Posterior cingulate gyrus (tissue), 11 donors: ENCODE measurements at places on chromosomes 13 and 19.

DNA sequence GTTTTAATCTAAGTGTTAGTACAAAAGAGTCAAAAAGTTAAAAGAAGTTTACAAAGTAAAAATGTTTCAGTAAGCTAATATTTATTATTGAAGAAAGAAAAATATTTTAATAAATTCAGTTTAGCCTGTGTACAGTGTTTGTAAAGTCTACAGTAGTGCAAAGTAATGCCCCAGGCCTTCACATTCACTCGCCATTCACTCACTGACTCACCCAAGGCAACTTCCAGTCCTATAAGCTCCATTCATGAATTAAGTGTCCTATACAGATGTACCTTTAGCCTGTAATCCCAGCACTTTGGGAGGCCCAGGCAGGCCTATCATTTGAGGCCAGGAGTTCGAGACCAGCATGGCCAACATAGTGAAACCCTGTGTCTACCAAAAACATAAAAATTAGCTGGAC is 24.1 kb upstream of the AKAP11 start:
- no peak for DNase-seq

DNA sequence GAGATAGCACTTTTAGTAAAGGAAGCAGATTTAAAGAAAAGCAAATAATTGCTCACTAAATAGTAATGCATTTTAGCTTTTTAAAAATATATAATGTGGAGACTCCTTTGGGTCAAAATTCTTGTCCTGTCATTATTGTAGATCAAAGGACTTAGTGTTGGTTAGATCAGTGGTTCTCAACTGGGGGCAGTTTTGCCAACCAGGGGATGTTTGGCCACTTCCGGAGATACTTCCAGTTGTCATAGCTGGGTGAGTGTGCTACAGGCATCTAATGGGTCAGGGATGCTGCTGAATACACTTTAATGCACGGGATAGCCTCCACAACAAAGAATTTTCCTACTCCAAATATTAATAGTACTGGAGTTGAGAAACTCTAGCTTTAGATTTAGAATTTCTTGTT is 126.8 kb downstream of the LMO7 start:
- no peak for DNase-seq

- no peak for DNase-seq
Observed at GRCh38 chr19:54518844-54519243, 16.2 kb downstream of the LAIR2 start.

GRCh38 chr13:101481421-101481820 is 28.9 kb downstream of the ITGBL1 start:
- DNase-seq, result no peak

DNA sequence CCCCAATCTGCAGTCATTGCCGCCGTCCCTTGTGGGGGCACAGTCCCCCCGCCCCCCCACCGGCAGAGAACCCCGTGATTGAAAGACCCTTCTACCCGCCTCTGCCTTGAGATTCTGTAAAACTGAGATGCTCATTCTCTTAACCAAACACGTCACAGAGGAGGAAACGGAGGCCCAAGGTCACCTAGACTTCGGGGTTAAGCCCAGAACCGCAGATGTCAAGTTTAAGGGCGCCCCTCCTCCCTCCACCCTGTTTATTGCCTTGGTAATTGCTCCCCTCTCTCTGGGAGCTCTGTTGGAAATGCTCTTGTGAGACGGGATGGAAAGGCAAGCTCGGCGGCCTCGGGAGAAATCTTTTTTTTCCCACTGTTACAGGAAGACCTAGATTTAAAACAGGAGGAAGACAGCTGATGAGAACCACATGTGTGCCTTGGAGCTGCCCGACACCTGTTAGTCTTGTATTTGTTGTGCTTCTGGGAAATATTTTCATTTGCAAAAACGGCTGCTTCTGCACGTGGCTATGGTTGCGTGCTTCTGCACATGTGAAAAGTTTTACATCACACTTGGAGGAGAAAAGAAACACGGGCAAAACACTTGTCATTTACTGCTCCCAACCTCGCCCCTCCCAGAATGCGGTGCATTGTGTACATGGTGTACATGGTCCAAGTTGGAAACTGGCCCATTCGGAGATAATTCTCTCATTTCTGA is 1.1 kb upstream of the MED26 start:
- DNase-seq, result no peak

GRCh38 chr19:31364963-31365362 is 15.7 kb upstream of the TSHZ3 start:
- DNase-seq, result no peak

GRCh38 chr13:27374650-27375049 is 49.8 kb upstream of the GTF3A start:
- no peak for DNase-seq

DNA sequence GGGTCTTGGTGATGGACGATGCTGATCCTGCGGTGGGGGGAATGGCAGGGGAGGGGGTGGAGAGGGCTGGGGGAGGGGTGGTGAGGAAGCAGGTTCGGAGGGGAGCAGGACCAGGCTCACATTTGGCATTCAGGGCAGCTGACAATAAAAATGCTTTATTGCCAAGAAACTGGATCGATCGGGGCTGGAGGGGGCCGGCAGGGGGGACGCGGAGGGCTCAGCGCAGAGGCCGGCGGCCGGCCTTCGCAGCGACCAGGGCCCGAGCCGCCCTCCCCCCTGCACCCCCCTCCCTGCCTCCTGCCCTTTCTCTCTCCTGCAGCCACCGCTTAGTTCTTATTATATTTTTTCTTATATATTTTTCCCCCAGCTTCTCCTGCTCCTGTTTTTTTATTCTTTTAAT is 18.1 kb upstream of the POU2F2 start:
- DNase-seq, result no peak

DNA sequence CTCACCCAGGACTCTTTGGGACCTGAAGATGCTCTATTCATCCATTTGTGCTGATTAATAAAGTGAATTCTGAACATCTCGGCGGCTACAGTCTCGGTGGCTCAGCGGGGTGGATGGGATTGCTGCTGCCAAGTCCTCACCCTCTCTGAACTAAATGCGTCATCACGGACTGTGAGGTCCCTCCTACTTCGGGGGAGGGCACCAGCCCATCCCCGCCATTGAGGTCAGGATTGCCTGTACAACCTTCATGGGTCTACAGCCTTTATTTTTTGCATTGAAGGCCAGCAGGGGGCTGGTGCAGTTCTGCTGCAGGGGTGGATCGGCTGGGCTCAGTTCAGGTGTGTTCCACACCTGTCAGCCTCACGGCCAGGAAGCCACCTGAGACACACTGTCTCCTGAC is 181.8 kb downstream of the COL4A1 start:
- DNase-seq, result no peak

- DNase-seq, result no peak
Observed at GRCh38 chr13:114119196-114119595, 13.2 kb downstream of the RASA3 start.

GRCh38 chr13:91369441-91369831 is 21.9 kb downstream of the MIR17HG start:
- DNase-seq, result no peak

GRCh38 chr13:78137404-78138142 is 218.9 kb upstream of the EDNRB start:
- DNase-seq, result no peak

- DNase-seq, result no peak
Observed at GRCh38 chr19:49843265-49843664, 7.7 kb upstream of the PTOV1 start.

- DNase-seq, result no peak
Observed at GRCh38 chr13:72698164-72698563, 29.3 kb downstream of the MZT1 start.

GRCh38 chr13:91346062-91346461 is 1.4 kb upstream of the MIR17HG start:
- DNase-seq, result no peak

DNA sequence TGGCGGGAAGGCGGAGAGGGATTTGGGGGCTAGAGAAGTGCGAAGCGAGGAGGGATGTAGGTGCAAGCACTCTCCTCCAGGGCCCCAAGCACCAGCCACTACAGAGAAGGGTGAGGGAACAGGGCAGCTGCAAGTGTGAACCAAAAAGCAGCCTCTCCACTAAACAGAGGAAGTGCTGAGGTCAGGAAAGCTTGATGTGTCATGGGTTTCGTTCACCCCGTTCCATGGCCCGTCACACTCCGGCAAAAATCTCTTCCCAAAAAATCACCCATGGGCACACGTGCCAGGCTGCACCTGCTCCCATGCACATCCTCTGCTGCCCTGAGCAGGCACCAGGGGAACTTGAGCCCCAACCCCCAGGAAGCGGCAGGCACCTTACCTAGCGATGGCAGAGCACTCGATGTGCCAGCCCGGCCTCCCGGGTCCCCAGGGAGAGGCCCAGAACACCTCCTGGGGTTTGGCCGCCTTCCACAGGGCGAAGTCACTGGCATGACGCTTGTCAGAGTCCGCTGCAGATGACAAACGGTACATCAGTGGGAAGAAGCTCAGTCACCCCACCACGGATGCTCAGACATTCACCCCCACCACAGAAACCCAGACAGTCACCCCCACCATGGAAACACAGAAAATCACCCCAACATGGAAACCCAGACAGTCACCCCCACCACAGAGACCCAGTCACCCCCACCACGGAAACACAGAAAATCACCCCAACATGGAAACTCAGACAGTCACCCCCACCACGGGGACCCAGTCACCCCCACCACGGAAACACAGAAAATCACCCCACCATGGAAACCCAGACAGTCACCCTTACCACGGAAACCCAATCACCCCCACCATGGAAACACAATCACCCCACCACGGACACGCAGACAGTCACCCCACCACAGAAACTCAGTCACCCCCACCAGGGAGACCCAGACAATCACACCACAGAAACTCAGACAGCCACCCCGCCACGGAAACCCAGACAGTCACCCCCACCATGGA is 29.0 kb downstream of the CARS2 start:
- DNase-seq, result no peak

DNA sequence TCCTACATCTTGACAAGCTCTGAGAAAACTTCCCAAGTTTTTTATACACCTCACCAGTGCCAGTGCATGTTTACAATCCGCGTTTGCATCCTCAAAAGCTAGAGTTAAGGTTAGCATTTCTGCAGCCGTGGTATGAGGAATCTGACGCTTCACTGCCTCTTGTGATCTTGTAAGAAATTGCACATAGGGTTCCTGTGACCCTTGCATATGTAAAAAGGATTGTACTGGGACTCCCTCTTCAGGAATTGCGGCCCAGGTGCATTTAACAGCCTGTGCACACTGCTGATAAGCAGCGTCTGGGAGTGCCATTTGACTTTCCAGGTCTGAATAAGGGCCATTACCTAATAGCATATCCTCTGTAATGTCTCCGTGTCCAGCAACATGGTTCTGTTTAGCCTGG is 15.3 kb downstream of the FPR3 start:
- DNase-seq, result no peak

- DNase-seq, result peak; percentile 80
Observed at GRCh38 chr13:34941835-34942731, at the start of gene NBEA. TSS of gene NBEA (plus strand) at chr13:34942270. CDS start at chr13:34942821, 551 bp downstream.

DNA sequence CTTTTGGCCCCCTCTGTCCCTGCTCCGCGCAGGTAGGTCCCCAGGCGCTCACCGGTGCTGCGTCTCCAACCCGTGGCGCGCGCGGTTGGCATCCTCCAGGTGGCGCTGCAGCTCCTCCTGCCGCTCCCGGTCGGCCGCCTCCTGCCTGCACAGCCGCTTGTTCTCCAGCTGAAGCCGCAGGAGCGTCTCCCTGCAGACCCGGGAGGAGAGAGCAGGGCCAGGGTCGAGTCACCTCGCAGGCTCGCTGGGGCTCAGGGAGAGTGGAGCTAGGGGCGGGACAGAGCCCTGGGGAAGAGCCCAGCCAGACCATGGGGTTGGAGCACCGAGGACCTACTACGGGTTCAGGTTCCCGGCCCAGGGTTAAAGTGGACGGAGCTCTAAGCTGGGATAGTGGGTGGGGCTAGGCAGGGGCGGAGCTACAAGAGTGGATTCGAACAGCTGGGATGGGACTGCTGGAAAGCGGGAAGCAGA is 9.3 kb downstream of the HOOK2 start:
- no peak for DNase-seq

DNA sequence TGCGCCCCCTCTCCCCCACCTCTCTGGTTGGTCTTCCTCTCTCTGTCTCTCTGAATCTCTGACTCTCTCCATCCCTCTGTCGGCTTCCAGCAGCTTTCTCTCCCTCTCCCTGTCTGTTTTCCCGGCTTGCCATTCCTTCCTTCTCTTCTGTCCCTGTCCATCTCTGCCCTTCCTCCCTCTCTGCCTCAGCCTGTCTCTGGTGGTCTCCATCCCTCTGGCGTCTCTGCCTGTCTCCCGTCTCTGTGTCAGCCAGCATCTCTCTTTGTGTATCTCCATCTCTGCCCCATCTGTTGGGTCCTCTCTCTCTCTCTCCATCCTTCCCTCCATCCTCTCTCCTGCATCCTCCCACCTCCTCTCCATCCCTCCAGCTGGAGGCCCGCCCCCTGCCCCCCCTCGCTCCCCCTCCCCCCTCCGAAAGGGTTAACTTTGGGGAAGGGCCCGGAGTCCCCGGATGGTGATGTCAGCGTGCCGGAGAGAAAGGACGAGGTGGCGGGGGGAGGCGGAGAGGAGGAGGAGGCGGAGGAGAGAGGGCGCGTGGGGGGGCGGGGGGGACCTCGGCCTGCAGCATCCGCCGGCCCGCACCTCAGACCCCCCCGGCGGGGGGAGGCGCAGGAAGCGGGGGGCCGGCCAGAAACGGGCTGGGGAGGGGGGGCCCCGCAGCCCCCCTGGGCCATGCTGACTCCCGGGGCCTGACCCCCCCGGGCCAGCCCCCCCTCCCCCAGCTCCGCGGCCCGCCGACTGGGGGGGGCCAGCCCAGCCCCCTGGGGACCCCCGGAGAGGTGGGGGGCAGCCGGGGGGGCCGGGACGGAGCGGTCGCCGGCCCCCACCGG is at the start of gene BRSK1:
Gene BRSK1 (plus strand): TSS at position 450 of the 830 bp plus-strand sequence. CDS start 446 bp downstream, outside the sequence.
- DNase-seq, result peak; percentile 95

DNA sequence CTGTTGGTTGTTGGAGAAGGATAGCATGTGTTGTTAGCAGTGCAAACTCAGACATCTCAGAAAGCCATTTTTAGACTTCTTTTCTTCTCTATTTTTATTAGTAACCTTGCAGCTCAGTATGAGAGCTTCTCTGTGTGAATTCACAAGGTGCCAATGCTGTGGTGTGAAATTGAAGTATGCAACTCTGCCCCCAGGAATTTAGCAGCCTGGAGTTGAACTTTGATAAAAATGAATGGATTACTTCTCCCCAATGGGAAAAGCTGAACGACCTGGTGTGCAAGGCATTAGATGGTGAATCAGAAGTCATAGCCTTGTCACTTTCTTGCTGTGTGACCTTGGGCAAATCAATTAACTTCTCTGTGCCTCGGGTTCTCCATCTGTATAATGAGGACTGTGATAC is 512.3 kb upstream of the PCDH9 start:
- no peak for DNase-seq

DNA sequence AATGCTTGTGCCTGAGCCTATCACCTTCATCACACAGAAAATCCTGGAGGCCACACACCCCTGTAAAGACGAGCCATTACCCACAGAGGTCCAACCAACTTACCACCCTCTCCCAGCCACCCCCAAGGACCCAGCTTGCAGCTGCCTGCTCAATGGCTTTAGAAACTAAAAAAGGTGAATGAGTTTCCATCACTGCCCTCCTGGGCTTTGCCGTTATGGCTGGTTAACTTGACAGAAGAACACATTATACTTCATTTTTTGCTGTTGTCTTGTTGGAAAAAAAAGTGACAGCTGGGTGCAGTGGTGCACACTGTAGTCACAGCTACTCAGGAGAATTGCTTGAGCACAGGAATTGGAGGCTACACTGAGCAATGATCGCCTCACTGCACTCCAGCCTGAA is 17.4 kb upstream of the FEM1A start:
- no peak for DNase-seq

GRCh38 chr13:91601273-91601672 is 202.9 kb downstream of the GPC5 start:
- DNase-seq, result peak; percentile 55

- DNase-seq, result no peak
Observed at GRCh38 chr13:44414716-44415115, 41.1 kb downstream of the SERP2 start.

- no peak for DNase-seq
Observed at GRCh38 chr13:104111031-104111430, 1044.8 kb upstream of the SLC10A2 start.

- DNase-seq, result peak; percentile 96
Observed at GRCh38 chr19:2627319-2627829, 75.1 kb downstream of the GNG7 start.
